Thymus (tissue), 14 donors: ENCODE measurements at places on chromosomes 4 and X.
A peak's percentile ranks its signal among the peaks of the same experiment; 100 is the strongest.

DNA sequence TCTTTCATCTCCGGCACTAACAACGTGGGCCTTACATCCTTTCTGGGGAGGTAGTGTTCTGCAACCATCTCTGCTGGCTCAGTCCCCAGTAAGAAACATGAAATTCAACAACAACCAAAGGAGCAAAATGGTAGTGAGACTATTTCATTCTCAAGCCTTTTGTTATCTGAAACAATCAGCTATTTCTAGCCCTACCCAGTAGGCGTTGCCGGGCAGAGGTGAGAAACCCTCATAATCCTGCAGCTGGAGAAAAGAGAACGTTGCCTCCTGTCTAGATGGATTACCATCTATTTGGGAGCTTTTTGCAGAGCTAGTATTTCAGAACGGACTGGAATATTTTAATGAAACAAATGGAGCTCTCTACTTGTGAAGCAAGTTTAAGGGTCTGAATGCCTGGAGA is 66.4 kb upstream of the GPR174 start:
- H3K27me3 ChIP-seq = no peaks in the 10 kb centered on the region
- no peak overlapping the region for H3K27ac ChIP-seq
- no peaks in the 10 kb centered on the region for H3K36me3 ChIP-seq
- H3K4me1 ChIP-seq = peaks cover 2% of the 10 kb centered on the region
- no peak for DNase-seq

- no peaks in the 10 kb centered on the region for H3K36me3 ChIP-seq
- DNase-seq = no peak
- H3K27me3 ChIP-seq = no peaks in the 10 kb centered on the region
- H3K4me1 ChIP-seq = no peaks in the 10 kb centered on the region
- H3K27ac ChIP-seq = no peak overlapping the region
Observed at GRCh38 chr4:40559585-40560465, 69.8 kb downstream of the RBM47 start.

- H3K4me1 ChIP-seq = peaks cover 6% of the 10 kb centered on the region
- DNase-seq = no peak
- no peak overlapping the region for H3K4me3 ChIP-seq
- no peaks in the 10 kb centered on the region for H3K36me3 ChIP-seq
- H3K27ac ChIP-seq = no peak overlapping the region
- no peaks in the 10 kb centered on the region for H3K27me3 ChIP-seq
Observed at GRCh38 chrX:37783305-37783704, 3.4 kb downstream of the CYBB start.

DNA sequence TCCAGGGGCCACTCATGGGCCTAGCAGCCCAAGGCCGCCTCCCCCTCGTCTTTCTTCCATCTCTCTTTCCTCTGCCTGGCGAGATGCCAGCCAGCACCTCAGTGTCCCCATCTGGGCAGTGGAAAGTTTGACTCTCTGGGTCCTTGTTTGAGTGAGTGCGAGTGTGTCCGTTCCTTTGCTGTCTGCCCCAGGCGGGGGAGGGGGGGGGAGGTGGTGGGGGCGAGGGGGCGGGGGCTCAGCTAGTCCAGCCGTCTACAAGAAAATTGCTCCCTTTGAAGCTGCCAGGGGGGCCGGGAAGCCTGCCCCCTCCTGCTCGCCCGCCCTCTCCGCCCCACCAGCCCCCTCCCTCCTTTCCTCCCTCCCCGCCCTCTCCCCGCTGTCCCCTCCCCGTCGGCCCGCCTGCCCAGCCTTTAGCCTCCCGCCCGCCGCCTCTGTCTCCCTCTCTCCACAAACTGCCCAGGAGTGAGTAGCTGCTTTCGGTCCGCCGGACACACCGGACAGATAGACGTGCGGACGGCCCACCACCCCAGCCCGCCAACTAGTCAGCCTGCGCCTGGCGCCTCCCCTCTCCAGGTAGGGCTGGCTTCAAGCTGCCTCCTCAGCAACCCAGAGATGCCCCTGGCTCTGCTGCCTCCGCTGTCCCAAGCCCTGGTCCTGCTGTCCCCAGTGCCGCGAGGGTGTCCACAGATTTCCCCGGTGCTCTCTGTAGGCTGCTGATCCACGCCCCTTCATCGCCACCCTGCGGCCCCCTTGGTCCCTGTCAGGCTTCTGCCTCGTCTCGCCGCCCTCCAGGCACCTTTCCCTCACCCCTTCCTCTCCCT is at the start of gene BGN:
Gene BGN, plus strand, starts transcription at position 440 of the 821 bp plus-strand sequence. CDS start 9,652 bp downstream, outside the sequence.
- DNase-seq = no peak
- H3K36me3 ChIP-seq = no peaks in the 10 kb centered on the region
- no peak within 1 kb of the TSS for H3K27ac ChIP-seq
- H3K27me3 ChIP-seq = no peaks in the 10 kb centered on the region

DNA sequence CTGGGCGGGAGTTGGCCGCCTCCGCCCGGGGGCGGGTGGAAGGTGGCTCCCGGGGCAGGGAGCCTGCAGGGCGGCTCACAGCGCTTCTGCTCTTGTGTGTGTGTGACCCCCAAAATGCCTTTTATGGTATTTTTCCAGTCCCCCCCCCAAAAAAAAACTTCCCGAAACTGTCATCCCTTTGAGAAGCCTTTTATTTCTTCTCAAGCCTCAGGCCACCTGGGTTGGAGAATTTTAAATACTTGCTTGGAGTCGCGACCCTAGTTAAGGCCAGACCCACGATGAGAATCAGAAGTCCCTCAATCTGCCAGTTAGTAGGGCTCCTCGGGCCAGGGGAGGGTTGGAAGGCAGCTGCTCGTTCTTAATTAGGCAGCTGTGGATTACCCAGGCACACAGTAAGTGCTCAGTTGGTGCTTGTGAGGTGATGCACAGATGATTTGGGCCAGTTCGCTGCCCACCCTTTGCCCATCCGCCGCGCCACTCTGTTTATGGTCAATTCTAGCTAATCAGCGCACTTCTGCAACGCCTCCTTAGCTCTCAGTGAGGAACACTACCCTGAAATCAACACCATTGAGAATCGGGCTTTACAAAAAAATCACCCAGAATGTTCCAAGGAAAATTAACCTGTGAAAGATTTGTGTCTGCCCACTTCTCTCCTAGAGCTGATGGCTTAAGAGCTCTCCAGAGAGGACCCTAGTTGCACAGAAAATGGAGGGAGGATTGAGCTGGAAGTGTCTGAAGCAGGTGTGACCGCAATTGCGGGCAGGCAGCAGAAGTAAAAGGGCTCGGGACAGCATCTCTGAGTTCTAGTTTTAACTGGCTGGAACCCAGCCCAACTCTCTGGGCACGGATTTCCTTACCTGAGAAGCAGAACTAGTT is 648 bp upstream of the SCD5 start:
- peaks cover 9% of the 10 kb centered on the region for H3K4me1 ChIP-seq
- peak overlapping the region; percentile 64 for H3K4me3 ChIP-seq

DNA sequence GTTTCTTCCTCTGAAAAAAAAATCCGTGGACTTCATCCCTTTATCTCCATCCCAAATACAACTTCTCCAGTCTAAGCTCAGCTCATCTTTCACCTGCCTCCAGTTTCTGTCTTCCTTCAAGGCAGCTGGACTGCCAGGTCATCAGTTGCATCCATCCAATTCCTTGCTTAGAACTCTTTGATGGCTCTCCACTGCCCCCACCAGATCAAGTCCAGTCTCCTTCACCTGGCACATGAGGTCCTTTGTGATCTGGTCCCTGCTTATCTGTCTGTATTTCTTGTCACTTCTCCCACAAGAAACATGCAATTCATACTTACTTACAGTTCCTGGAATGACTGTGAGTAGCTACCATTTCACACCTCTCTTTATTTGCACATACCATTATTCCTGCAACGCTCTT is 33.8 kb downstream of the OTUD6A start:
- H3K27ac ChIP-seq = no peak overlapping the region
- H3K27me3 ChIP-seq = no peaks in the 10 kb centered on the region
- DNase-seq = no peak
- H3K4me1 ChIP-seq = no peaks in the 10 kb centered on the region
- no peaks in the 10 kb centered on the region for H3K36me3 ChIP-seq
- no peak overlapping the region for H3K4me3 ChIP-seq

DNA sequence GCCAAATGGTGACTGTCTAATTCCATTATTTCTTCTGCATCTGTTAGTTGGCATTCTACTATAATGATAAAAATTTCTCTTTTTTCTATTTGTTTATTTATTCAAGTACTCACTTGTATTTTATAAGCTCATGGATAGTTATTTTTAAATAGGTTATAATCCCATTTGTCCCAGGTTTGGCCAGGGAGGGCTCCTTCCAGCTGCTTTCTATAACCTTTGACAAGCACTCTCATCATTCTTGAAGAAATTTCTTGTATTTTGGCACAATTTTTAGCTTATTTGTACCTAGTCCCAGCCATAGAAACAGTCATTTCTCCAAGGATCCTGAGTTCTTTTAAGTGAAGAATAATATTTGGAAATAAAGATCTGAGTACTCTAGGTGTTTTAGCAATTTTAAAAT is 1038.6 kb upstream of the AGA start:
- DNase-seq = no peak
- no peak overlapping the region for H3K4me3 ChIP-seq
- no peaks in the 10 kb centered on the region for H3K36me3 ChIP-seq

GRCh38 chrX:1484638-1485019 is 31.9 kb upstream of the ASMTL start:
- H3K4me1 ChIP-seq = peaks cover 16% of the 10 kb centered on the region
- H3K27ac ChIP-seq = peak overlapping the region; percentile 11
- DNase-seq = no peak

DNA sequence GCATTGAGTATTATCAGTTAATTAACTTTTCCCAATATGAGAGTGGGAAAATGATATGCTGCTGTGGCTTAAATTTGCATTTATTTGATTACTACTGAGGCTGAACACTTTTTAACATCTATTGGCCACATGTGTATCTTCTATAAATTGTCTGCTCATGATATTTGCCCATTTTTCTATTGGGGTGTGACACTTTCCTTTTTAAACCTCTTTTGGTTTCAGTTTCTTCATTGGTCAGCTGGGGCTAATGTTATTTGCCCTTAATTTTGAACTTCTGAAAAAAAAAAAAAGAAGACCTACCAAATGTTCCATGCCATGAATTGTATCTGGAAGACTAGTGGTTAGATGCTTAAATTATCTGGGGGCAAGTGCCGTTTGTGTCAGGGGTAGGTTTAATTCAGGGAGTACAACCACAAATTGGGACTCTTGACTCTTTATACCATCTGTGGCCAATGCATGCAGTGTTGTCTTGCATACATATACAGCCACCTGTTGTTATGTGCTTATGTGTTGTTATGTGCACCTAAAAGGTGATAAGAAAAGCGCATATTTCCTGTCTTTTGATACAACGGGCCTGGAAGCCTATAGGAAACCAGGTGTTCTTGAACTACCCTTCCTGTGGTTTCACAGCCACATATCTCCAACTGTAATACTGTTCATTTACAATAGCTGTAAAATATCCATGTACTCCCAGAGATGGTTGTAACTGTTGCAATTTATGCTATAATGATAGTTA is 49.0 kb downstream of the SH2D1A start:
- H3K36me3 ChIP-seq = peaks cover 19% of the 10 kb centered on the region
- H3K4me1 ChIP-seq = peaks cover 15% of the 10 kb centered on the region
- no peaks in the 10 kb centered on the region for H3K27me3 ChIP-seq
- peak overlapping the region; percentile 88 for H3K27ac ChIP-seq
- peak; percentile 70 for DNase-seq

- H3K27ac ChIP-seq = no peak within 1 kb of the TSS
- H3K27me3 ChIP-seq = no peaks in the 10 kb centered on the region
- no peak for DNase-seq
- peak within 1 kb of the TSS; percentile 51 for H3K4me3 ChIP-seq
- no peaks in the 10 kb centered on the region for H3K36me3 ChIP-seq
- H3K4me1 ChIP-seq = no peaks in the 10 kb centered on the region
Observed at GRCh38 chrX:149631234-149632165, at the start of gene TMEM185A. Gene TMEM185A (minus strand): TSS chrX:149631792. CDS start chrX:149631580, 212 bp downstream.

DNA sequence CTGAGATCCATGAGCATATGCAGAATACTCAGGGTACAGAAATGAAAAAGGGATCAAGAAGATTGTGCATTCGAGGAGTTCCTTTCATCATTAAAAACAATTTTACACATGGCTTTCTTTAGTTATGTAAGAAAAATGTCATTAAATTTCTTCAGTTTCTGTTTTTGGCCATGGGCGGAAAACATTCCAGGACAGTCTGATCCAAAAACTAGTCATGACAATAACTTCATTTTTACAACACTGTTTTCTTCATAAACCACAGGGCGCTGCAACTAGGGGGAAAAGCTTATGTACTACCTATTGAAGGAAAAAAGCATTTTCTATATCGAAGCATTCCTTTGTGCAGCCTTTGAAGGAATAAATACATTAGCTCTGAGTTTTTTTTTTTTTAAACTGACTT is 28.2 kb downstream of the IL13RA1 start:
- H3K27me3 ChIP-seq = no peaks in the 10 kb centered on the region
- H3K4me1 ChIP-seq = no peaks in the 10 kb centered on the region
- H3K4me3 ChIP-seq = no peak overlapping the region

- no peaks in the 10 kb centered on the region for H3K27me3 ChIP-seq
- no peak overlapping the region for H3K4me3 ChIP-seq
- no peaks in the 10 kb centered on the region for H3K4me1 ChIP-seq
- no peaks in the 10 kb centered on the region for H3K36me3 ChIP-seq
Observed at GRCh38 chr4:184463158-184463557, 11.2 kb downstream of the IRF2 start.

DNA sequence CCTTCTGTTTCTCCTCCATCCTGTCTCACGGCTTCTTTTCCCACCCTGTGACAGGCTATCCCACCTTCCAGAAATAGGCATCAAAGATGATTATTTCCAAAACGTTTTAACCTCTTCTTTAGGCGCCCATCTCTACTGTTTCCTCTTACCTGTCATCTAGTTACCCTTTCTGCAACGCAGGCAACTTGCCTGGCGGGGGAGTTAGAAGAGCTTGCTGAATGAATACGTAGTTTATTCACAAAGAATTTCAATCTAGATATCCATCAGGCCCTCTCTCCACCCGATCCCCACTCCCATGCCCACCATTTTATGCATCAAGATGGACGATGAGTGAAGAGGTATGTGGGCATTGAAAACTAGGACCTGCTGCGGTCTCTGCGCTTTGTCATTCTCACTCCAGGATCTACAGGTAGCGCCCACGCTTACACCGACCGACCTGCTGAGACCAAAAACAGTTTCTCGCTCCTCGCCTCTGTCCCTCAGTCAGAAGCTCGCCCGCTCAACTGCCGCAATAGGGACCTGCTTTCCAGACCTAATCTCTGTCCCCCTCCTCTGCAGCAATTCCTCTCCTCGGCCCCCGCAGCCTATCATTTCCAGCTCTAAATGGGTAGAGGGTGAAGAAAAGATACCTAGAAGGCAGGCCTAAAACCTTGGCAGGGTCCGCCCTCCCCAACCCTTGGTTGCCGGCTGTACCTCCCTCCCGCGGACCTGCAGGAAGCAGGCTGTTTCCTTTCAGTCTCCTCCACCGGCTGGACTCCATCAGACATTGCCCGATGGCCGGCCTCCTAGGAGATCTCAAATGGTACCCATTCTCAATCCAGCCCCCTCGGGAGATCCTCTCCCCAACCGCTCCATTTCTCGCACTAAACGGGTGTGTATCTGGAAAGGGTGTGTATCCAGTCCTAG is 624 bp downstream of the BEX5 start:
- no peaks in the 10 kb centered on the region for H3K36me3 ChIP-seq
- peaks cover 18% of the 10 kb centered on the region for H3K27me3 ChIP-seq
- DNase-seq = no peak
- H3K4me3 ChIP-seq = peak overlapping the region; percentile 30
- no peaks in the 10 kb centered on the region for H3K4me1 ChIP-seq
